Bone marrow (tissue), 2 donors: ENCODE measurements at places on chromosomes 3 and 15.

DNA sequence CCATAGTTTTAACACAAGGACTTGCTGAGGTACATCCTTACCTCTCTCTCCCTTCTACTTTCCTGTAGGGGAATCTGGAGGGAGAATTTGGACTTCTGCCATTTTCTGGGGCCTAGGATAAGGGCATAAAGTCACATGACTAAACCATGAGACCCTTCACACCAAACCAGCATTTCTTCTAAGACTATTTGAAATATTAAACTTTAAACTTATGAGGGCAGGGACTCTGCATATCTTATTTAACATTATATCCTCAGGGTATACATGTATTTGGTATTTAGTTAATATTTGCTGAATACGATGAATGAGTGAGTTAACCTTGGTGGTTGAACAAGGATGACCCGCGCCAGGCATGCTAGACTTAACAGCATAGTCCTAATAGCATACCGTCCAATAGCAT is 63.4 kb downstream of the USP13 start:
- no peak for DNase-seq

DNA sequence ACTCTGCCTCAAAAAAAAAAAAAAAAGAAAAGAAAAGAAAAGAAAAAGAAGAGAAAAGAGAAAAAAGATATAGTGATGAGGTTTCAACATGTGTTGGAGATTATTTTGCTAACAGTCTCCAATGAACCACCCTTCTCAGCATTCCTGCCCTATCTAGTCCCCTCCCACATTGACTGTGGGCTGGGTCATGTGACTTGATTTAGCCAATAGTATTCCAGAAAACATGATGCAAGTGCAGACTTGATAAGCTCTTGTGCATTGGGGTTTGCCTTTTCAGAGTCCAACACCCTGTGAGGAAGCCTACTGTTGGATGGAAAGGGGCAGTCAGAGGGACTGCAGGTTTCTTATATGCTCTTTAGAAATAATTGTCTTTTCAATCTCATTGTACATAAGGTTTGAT is 37.8 kb upstream of the MED12L start:
- no peak for DNase-seq

GRCh38 chr15:36882487-36883131 is 217.7 kb downstream of the MEIS2 start:
- no peak for DNase-seq

- DNase-seq: no peak
These were observed 83.6 kb upstream of the GSK3B start for GRCh38 chr3:120177707-120178306.

GRCh38 chr3:23254282-23254681 is 51.2 kb downstream of the UBE2E2 start:
- DNase-seq: no peak
